NCI-H187 treated with DMSO at 0.1 percent for 48 hours (cell line): ENCODE measurements at places on chromosomes 16 and 17.

DNA sequence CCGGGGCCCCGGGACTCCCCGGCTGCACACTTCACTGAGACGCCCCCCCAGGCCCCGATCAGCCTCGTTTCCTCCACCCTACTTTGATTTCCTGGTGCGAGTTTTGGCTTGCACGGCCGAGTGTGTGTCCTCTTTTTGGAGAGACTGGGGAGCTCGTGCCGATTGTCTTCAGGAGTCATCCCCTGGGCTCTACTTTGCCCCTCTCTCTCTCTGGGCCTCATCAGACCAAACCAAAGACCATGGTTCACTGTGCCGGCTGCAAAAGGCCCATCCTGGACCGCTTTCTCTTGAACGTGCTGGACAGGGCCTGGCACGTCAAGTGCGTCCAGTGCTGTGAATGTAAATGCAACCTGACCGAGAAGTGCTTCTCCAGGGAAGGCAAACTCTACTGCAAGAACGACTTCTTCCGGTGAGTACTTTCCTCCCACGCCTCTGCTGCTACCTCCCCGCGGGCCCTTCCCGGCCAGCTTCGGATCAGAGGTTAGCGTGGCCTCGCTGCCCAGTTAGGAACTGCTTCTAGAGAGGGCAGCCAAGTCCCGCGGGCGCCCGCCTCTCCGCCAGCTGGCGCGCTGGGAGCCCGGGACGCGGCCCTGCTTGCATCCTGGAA is 787 bp downstream of the LHX1 start:
- DNase-seq, result no peak

GRCh38 chr17:61480414-61480807 is 28.2 kb downstream of the TBX4 start:
- no peak for DNase-seq

DNA sequence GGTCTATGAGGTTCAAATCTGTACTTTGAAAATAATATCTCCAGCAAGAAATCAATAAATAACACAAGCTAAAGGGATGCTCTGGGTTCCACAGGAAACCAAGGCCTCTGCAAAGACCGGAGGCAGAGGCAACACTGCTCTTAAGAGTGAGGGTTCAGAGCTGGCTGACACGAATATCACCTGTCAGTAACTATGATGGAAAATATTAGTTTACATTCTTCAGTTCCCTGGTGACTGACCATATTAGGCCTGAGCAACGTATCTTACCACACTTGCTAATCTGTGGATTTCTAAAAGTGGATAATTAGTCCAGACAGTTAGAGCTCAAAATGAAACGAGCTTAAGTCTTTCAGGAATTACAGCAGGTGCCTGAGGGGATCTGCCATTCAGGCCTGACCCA is 459.3 kb downstream of the HS3ST3B1 start:
- DNase-seq, result no peak

DNA sequence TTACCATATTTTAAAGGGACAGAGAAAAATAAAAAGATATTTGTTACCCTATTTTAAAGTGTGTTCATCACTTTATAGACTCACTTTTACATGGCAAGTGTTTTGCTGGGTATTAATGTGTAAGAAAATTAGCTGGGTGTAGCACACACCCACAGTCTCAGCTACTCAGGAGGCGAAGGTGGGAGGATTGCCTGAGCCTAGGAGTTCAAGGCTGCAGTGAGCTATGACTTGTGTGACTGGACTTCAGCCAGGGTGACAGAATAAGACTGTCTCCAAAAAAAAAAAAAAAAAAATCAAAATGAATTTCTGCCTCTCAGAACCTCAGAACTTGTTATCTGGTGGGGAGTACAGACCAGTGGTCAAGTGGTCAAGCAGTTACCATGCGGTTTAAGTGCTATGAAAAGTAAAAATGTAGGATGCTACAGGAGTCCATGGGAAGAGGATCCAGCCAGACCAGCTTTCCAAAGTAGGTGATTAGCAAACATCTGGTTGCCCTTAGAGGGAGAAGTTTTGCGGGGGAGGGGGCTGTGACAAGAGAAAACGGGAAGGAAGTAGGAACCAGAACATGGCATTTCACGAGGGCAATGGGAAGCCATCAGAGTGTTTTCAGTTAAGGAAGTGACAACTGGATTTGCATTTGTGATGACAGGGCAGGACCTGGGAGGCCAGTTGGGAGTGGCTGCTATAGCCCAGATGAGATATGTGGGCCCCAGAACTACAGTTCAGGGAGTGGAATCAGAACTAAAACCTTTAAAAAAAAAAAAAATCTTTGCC is 13.9 kb downstream of the CNEP1R1 start:
- no peak for DNase-seq

- no peak for DNase-seq
These were observed 29.4 kb upstream of the ATP2A3 start for GRCh38 chr17:3993493-3994220.

DNA sequence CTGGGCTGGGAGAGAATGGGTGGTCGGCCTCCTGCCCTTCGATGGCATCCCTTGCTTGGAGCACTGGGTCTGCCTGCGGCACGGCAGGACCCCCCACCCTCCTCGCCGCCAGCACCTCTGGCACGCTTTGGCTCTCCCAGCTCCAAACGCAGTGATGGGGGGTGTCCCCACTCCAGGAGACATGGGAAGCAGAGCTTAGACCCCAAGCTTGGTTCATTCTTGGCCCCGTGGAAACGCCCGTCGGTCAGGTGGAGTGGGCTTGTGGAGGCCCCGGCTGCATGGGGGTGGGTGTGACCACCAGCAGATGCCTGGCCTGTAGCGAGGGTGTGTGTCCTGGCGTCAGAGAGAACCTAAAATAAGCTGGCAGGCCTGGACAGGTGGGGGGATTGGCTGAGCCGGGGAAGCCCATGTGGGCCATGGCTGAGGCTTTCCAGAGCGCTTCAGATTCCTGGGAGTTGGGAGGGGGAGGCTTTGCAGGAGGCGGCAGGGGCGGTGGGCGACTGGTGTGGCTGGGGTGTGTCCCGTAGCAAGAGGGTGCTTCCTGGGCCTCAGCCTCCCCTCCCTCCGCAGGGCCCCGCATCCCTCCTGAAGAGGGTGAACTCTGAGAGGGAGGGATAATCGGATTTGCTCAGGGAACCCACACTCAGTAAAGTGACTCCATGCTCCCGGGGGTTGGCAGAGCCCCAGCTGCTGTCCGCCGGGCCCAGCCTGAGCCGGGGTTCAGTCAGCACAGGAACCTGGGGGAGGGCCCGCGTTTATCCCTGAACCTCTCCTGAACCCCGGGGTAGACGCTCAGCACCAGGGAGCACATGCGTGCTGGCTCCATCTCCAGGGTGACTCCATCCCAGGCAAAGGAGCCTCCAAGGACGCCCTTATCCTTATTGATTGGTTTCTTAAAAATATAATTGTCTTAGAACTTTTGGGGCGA is 3.4 kb downstream of the CACNA1H start:
- no peak for DNase-seq

GRCh38 chr17:40293363-40293762 is 5.7 kb downstream of the CDC6 start:
- no peak for DNase-seq

- DNase-seq, result no peak
These were observed 28.2 kb downstream of the ITGAE start for GRCh38 chr17:3772764-3773163.

DNA sequence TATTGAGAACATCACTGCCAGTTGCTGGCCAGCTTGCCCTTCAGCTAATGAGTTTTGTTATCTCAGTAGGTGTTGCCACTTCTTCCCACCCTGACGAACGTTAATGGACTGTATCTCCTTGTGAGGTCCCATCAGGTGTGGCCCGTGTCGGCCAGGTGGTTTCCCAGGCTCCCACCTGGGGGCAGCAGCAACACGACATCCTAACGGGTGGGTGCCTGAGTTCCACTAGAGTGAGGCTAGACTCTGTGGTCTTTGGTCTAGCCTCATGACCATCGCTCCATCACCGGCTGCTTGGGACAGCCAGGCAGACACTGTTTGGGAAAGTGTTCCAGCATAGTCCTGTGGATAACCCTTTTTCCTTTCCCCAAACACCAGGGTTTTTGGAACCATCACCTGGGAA is 45.6 kb upstream of the LCMT1 start:
- DNase-seq, result no peak

DNA sequence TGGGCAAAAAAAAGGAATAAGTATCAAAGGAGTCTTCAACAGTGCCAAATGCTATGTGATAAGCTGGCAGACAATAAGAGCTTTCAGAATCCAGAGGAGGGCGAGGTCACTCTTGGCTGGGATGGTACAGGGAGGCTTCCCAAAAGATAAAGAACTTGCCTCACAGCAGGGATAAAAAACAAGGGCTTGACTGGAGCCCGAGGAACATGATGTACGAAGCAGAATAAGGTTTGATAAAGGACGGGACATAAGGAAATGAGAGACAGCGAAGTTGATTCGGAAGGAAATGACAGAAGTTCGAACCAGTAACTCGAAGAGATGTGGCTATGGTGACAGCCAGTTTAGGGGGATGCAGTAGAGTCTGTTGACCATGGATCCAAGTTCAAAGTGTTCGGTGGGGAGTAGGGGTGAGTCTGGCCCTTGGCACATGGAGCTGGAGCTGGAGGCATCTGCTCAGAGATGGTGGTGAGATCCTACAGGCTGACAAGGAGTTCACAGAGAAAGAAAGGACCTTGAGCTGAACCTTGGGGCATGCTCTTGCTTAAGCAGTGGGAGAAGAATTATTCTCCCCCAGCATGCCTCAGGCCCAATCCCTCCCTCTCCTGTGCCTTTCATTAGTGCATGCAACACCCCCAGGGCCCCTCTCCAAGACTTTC is 137.6 kb upstream of the RCVRN start:
- no peak for DNase-seq

DNA sequence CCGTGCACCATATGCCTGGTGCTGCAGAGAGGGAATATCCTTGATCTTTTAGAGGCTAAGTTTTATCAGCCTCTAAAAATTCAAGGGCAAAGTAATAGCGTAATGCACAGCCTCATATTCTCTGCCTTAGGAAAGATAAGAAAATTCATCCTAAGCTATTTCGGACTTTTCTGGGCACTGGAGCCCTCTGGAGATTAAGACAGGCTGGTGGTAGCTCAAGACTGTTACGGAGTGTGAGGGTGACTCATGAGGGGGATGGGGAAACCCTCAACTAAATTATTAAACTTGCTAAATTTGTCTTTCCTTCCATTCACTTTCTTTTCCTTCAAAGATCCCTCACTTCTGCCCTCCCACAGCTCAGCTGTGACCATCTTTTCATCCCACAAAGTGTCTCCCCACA is 73.3 kb downstream of the RPH3AL start:
- DNase-seq, result no peak

DNA sequence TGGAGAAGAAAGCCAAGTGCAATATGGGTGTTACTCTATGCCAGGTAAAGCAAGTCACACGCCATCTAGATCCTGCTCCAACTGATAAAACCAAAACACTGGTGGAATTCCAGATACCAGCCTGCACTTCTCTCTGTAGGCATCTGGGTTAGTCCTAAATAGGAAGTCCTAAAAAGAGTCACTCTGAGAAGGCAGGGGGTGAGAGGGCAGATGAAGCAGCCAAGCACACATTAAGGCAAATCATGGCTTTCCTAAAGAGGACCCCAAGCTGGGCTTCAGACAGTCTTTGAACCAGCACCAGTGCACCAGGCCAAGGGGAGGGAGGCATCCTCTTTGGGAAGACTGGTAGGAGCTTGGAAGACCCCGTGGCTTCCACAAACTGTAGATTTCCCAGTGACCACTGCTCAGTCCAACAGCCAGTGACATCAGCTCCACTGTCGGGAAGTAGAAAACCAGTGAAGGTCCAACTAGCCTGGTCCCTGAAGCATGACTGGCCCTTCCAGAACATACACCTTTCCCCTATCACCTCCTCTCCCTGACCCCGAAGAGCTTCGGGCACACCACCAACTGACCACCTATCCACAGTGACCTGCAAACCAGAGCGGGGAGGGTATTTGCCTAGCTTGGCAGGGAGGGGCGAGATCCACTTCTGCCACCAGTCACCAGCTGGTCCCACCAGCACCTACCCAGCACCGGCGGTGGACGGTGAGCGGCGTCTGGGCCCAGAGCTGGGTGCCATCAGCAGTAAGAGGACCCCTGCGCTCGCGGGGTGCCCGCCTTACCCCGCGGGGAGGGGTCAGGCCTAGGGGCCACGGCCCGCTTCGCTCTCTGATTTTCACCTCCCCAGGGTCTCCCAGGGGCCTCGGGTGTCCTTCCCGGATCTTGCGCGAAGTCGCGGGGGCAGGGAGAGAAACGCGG is 1.0 kb downstream of the LITAF start:
- no peak for DNase-seq

DNA sequence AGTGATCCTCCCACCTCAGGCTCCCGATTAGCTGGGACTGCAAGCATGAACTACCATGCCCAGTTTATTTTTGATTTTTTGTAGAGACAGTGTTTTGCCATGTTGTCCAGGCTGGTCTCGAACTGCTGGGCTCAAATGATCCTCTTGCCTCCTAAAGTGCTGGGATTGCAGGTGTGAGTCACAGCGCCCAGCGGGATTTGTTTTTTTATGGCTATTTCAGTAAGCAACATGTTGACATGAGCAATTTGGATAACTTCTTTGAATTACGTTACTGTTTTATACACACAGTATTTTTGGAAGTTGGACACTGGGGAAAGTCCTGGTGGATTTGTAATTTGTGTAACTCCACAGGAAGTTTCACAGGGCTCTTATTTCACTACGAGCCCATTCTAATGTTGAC is 18.5 kb upstream of the RHOT1 start:
- DNase-seq, result no peak

DNA sequence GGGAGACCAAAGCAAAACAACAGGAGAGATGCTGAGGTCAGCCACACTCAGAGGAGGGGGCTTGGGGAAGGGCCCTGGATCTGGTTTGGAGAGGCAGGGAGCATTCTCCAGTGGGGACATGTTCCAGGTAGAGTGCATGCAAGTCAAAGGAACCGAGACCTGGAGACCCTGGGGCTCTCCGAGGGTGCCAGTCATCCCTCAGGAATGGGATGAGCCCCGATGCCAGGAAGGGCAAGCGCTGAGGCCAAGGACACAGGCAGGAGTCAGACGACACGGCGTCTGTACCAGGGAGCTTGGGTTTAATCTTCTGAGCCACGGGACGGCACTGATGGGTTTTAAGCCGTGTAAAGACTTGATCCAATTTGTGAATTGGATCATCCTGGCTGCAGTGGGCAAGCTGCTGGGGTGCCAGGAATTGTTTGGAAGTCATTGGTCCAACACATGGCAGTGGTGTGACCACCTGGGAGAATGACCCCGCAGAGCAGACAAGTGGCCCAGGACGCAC is 32.9 kb upstream of the ANKRD40CL start:
- no peak for DNase-seq
